ENCODE measurements at places on chromosomes 11 and 22. TPM values are rescaled to one million over a fixed set of nuclear protein-coding genes. Genes with fewer than 3 reads are reported as not detected.
A peak's percentile ranks its signal among the peaks of the same experiment; 100 is the strongest.

DNA sequence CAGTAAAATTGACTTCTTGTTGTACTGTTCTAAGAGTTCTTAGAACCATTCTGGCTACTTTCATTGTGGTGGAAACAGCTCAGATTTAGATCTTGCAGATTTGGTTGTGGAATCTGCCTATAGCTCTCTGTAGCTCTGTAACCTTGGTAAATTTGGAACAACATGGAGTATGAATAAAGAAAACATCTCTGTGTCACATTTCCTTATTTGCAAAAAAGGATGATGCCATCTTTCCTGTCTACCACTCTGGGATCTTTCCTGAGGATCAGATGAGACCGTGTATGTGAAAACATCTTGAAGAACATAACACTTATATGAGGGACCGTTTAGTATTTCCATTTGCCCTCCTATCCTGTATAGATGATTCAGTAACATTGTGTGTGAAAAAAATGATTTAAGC is 9.1 kb downstream of the ACRV1 start:
- H3K27ac ChIP-seq: no peak overlapping the region
- no peak overlapping the region for H3K4me3 ChIP-seq
- H3K4me1 ChIP-seq: no peaks in the 10 kb centered on the region
- H3K27me3 ChIP-seq: no peaks in the 10 kb centered on the region
- no peak for DNase-seq

Gene IGSF9B
- total RNA-seq: 43.7 TPM

Gene OR8G5
- total RNA-seq: not detected

- H3K27ac ChIP-seq: no peak overlapping the region
- DNase-seq: no peak
- no peaks in the 10 kb centered on the region for H3K4me1 ChIP-seq
- H3K36me3 ChIP-seq: no peaks in the 10 kb centered on the region
- H3K27me3 ChIP-seq: no peaks in the 10 kb centered on the region
These were observed 350.7 kb upstream of the C11orf87 start for GRCh38 chr11:109071262-109071661.

Gene PHOX2A
- not detected for total RNA-seq

Gene HEPHL1
- total RNA-seq: not detected

Gene SCGB2A2
- total RNA-seq: not detected

Gene OR51E1
- 1.6 TPM for total RNA-seq

DNA sequence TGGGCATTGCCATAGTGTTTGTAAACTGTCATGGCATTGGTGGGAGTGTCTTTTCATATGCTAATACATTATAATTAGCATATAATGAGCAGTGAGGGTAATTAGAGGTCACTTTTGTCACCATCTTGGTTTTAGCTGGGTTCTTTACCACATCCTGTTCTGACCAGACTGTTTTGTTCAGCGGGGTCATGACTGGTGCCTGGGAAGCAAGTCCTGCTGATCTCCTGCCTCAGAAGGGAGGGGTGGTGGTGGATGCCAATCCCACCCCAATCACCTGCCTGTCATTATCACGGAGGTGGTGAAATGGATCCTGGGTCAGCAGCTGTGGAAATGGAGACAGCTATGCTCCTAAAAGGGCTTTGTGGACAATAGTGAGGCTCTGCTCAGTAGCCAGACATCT is 31.2 kb downstream of the IL18 start:
- DNase-seq: no peak
- H3K27ac ChIP-seq: no peak overlapping the region
- H3K4me1 ChIP-seq: no peaks in the 10 kb centered on the region
- no peak overlapping the region for H3K4me3 ChIP-seq

Gene RRM1
- total RNA-seq: 22.8 TPM

Gene PRAME
- total RNA-seq: not detected

DNA sequence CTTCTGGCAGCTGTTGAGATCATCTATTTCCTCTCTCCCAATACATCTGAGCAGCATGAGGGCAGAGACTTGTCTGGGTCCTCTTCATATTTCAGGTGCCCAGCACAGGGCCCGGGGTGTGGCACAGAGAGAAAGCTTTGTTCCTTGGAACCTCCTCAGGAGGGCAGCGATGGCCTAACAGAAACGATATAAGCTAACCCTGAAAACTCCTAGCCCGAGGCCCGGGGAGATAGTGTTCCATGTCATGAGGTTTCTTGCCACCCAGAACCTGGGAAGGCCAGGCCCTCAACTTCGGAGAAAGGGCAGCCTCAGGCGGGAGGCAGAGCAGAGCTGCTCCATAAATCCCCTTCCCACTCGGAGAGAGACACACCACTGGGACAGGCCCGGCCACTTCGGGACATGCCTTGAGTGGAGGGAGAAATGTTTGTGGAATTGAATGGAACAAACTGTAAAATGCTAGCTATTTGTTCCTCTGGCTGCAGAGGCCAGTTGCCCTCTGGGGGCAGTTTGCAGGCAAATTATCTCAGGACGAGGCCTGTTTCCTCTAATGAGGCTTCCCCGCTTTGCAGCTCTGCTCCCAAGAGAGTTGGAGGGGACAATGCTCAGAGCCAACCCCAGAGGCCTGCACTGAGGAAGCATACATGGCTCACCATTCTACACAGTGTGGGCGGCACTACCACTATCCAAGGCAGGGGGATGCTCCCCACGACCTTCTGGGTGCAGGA is 11.6 kb downstream of the ARRB1 start:
- H3K36me3 ChIP-seq: no peaks in the 10 kb centered on the region
- peak; percentile 64 for DNase-seq
- peaks cover 30% of the 10 kb centered on the region for H3K4me1 ChIP-seq
- no peaks in the 10 kb centered on the region for H3K27me3 ChIP-seq
- peak overlapping the region; percentile 67 for H3K27ac ChIP-seq
- no peak overlapping the region for H3K4me3 ChIP-seq

GRCh38 chr11:2741377-2742131 is 41.8 kb upstream of the KCNQ1OT1 start:
- H3K27me3 ChIP-seq: no peaks in the 10 kb centered on the region
- DNase-seq: no peak
- H3K27ac ChIP-seq: no peak overlapping the region
- H3K36me3 ChIP-seq: no peaks in the 10 kb centered on the region
- H3K4me3 ChIP-seq: no peak overlapping the region

Gene FAM180B
- total RNA-seq: 0.27 TPM

Gene OSBPL5
- total RNA-seq: 27.7 TPM

DNA sequence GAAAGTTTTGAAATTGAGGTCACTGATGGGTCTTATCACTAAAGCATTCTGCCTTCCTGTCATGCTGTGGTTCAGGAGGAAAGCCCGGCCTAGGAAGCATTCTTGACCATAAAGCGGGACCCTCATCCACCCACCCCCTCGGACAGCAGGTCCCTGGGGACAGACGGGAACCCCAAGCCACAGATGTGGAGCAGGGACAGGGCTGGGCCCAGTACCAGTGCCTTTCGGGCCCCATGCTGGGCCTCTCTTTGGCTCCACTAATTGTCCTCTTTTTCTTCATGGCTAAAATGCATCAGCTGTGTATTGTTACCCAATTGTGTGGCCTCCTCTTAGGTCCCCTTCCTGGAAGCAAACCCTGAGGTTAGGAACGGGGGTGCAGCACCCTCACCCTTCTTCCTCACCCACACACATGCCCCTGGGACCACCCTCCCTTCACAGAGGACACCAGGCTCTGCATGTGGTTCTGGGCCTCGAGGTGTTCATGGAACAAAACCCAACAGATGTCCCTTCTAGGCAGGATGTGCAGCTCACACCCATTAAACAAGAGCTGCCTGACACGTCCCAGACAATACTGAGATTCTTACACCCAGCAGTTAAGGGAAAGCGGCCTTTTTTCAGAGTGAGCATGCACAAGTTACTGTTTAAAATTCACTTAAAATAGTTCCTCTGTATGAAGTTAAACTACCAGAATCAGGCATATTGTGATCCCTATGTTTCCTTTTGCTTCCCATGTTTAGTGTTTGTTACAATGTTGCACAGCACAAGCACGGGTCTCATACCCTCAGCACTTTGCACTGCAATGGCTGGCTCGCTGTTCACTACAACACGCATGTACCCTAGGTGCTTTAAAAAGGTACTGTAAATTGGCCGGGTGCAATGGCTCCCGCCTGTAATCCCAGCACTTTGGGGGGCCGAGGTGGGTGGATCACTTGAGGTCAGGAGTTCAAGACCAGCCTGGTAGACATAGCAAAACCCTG is 807.6 kb downstream of the BRD1 start:
- H3K36me3 ChIP-seq: no peaks in the 10 kb centered on the region
- no peaks in the 10 kb centered on the region for H3K27me3 ChIP-seq
- H3K4me3 ChIP-seq: no peak overlapping the region
- DNase-seq: no peak
- H3K27ac ChIP-seq: no peak overlapping the region

Gene CEND1
- total RNA-seq: not detected

GRCh38 chr22:36771356-36772063 is 4.4 kb downstream of the IFT27 start:
- H3K27me3 ChIP-seq: no peaks in the 10 kb centered on the region
- H3K27ac ChIP-seq: no peak overlapping the region
- no peak for DNase-seq
- H3K4me1 ChIP-seq: no peaks in the 10 kb centered on the region
- no peak overlapping the region for H3K4me3 ChIP-seq

DNA sequence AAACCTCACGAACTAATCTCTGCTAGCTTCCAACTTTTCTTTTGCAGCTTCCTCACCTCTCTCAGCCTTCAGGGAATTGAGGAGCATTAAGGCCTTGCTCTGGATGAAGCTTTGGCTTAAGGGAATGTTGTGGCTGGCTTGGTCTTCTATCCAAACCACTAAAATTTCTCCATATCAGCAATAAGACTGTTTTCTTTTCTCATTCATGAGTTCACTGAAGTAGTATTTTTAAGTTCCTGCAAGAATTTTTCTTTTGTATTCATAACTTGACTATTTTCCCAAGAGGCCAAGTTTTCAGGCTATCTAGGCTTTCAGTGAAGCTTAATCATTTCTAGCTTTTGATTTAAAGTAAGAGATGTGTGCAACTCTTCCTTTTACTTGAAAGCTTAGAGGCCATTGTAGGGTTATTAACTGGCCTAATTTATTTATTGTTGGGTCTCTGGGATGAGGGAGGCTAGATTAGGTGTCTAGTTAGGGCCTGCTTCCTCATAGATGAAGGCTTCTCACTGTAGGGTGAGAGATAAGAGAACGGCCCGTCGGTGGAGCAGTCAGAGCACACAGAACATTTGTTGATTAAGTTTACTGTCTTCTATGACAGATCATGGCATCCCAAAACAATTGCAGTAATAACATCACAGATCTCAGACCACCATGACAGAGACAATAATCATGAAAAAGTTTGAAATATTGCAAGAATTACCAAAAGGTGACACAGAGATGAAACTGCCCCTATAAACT is 33.2 kb downstream of the CSF2RB start:
- H3K4me3 ChIP-seq: no peak overlapping the region
- no peaks in the 10 kb centered on the region for H3K27me3 ChIP-seq
- no peaks in the 10 kb centered on the region for H3K36me3 ChIP-seq
- no peak for DNase-seq

Gene FDXACB1
- total RNA-seq: 0.93 TPM

GRCh38 chr11:117859488-117860112 is 16.9 kb downstream of the FXYD6 start:
- H3K27ac ChIP-seq: peak overlapping the region; percentile 89
- H3K4me3 ChIP-seq: no peak overlapping the region
- peaks cover 80% of the 10 kb centered on the region for H3K4me1 ChIP-seq
- no peak for DNase-seq
- no peaks in the 10 kb centered on the region for H3K36me3 ChIP-seq

Gene TCN2
- total RNA-seq: 54.9 TPM

Gene SLC17A6
- not detected for total RNA-seq

- peak overlapping the region; percentile 43 for H3K4me3 ChIP-seq
- peaks cover 6% of the 10 kb centered on the region for H3K4me1 ChIP-seq
- peak; percentile 64 for DNase-seq
- no peaks in the 10 kb centered on the region for H3K36me3 ChIP-seq
- H3K27me3 ChIP-seq: peaks cover 29% of the 10 kb centered on the region
These were observed 621 bp downstream of the KCNC1 start for GRCh38 chr11:17734986-17735817.

DNA sequence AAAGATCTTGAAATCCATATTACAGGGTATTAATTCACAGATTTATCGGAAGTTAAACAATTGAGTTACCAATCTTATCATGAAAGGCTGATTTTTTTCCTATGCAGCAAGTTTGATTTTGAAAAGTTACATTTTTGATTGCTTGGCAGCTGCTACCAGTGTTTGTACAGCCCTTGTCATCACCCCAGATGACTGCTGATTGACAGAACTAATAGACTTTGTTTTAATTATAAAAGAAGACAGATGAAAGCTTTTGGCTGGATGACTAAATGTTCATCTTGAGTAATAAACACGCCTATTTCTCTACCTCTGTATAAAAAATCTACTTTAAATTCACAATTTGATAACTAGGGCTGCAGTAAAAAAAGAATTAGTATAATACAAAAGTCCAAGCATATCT is 259.7 kb downstream of the TTC28 start:
- H3K4me3 ChIP-seq: no peak overlapping the region
- H3K27me3 ChIP-seq: no peaks in the 10 kb centered on the region
- H3K27ac ChIP-seq: no peak overlapping the region
- DNase-seq: no peak

GRCh38 chr11:117089685-117090084 is 8.5 kb downstream of the SIK3 start:
- H3K4me3 ChIP-seq: no peak overlapping the region
- H3K36me3 ChIP-seq: no peaks in the 10 kb centered on the region
- no peak overlapping the region for H3K27ac ChIP-seq

GRCh38 chr22:36069368-36069767 is 40.7 kb upstream of the RBFOX2 start:
- no peaks in the 10 kb centered on the region for H3K27me3 ChIP-seq
- no peaks in the 10 kb centered on the region for H3K36me3 ChIP-seq
- H3K4me1 ChIP-seq: no peaks in the 10 kb centered on the region
- no peak for DNase-seq
- H3K4me3 ChIP-seq: no peak overlapping the region

GRCh38 chr11:117072517-117073461 is 25.4 kb downstream of the SIK3 start:
- no peaks in the 10 kb centered on the region for H3K27me3 ChIP-seq
- H3K27ac ChIP-seq: no peak overlapping the region
- peaks cover 62% of the 10 kb centered on the region for H3K4me1 ChIP-seq
- no peak for DNase-seq
- no peak overlapping the region for H3K4me3 ChIP-seq

GRCh38 chr22:22079404-22080148 is 97.0 kb upstream of the TOP3B start:
- no peaks in the 10 kb centered on the region for H3K27me3 ChIP-seq
- no peak for DNase-seq
- H3K4me1 ChIP-seq: no peaks in the 10 kb centered on the region
- no peak overlapping the region for H3K27ac ChIP-seq
- no peaks in the 10 kb centered on the region for H3K36me3 ChIP-seq

Measured in heart left ventricle (tissue), 16 donors.